ENCODE measurements at places on chromosomes 2 and 18.

- DNase-seq: peak; percentile 64
These were observed 285.6 kb downstream of the AGAP1 start for GRCh38 chr2:235779444-235779896.

GRCh38 chr18:24868311-24868710, 407.9 kb downstream of the HRH4 start:
- DNase-seq: no peak

- DNase-seq: no peak
These were observed 118.7 kb upstream of the CNTNAP5 start for GRCh38 chr2:123906361-123906760.

DNA sequence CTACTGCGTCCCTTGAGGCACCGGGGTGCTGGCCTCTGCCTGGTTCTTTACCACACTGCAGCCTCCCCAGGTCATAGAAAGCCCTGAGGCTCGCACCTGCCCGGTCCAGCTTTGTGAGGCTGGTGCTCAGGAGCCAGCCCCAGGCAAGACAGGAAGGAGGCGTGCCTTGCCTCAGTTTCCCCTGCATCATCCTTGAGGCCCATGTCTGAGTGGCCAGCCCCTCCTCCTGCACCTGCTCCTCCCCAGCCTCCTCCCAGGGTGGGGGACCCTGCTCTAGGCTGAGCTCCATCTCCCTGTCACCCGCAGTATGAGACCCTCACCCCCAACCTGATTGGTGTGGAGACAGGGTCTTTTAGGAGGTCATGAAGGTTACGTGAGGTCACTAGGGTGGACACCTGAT, 147.7 kb downstream of the ZNF516 start:
- no peak for DNase-seq

DNA sequence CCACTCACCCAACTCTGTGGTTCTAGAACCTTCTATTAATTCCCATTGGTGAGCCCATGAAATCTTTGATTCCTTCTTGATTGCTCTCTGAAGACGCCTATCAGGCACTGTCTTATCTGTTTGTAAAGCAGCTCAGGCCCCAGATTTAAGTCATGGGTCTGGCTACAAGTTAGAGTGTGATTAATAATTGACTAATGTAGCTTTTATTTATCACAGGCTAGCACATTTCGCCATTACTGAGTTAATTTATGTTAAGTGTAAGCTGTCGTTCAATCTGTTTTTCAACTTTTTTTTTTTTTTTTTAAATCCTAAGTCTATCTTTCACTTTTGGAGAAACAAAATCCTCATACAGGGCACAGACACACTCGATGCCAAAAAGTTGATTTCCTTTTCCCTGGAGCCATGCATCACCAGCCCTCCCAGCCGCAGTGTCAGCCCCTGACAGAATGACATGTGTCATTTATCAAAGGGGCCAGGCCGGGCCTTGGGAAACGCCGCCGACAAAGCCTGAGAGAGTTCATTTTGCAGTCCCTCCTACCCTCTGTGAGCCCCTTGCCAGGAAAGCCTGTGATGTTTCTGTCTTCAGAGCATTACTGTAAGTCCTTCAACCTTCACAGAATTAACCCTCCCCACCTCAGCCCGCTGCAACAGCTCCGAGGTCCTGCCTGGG, 15.8 kb downstream of the TSHZ1 start:
- DNase-seq: no peak

- DNase-seq: no peak
These were observed 21.3 kb downstream of the XRCC5 start for GRCh38 chr2:216130346-216130971.

- no peak for DNase-seq
These were observed 1.3 kb downstream of the EML6 start for GRCh38 chr2:54724560-54725342.

GRCh38 chr2:110771547-110772382, 39.4 kb downstream of the ACOXL start:
- no peak for DNase-seq

DNA sequence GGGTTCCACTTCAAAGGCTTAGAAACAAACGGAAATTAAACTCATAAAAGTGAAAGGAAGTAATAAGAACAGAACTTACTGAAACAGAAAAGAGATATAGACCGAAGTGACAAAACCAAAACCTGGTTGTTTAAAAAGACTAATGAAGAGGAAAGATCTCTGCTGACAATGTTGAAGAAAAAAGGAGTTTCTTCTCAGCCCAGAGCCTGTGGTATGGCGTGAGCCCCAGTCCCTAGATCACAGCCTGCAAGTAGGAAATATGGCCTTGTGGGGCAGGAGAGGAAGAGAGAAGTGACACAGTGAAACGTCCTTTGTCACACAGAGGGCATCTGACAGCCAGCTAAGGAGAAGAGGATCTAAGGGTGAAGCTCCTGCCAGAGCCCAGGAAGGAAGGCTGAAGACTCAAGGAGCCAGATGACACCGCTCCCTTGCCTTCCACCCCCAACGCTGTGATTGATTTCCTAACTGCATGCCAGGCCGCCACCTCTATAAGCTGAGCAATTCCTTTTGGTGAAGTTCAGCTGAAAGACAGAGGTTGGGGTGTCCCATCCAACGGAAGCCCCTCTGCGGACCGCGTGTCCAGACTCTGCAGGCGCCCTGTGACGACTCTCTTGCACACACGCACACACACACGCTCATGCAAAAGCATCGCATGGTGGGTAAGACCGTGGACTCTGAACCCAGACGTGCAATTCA, 141.1 kb downstream of the HDAC4 start:
- no peak for DNase-seq

DNA sequence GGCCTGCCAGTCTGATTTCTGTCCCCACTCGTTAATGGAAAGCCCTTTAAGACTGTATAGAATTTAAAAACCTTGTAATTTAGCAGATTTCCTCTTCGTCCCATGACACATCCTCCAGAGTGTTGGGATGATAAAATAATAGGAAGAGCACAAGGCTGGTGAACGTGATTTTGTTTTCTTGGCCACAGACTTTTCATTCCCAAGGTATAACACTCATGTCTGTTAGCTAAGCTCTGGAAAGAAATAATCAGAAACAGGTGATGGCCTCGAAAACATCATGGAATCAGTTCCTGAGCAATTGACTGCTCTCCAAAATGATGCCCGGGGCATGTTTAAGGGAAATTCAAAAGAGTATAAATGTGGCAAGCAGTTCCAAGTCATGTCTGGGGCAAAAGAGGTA, 337.8 kb upstream of the TCF4 start:
- no peak for DNase-seq

DNA sequence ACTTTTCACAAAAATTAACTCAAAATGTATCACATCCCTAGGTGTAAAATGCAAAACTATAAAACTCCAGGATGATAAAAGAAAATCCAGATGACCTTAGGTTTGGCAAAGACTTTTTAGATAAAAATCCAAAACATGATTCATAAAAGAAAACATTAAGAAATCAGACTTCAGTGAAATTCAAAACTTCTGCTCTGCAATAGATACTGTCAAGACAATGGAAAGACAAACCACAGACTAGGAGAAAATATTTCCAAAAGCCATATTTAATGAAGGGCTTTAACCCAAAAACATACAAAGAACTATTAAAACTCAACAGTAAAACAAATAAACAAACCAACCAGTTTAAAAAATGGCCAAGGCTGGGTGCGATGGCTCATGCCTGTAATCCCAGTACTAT, 173.6 kb upstream of the SPOPL start:
- DNase-seq: no peak

GRCh38 chr2:42513252-42513918, 19.6 kb upstream of the KCNG3 start:
- DNase-seq: no peak

GRCh38 chr2:172449911-172450550, 22.6 kb downstream of the ITGA6 start:
- no peak for DNase-seq

- DNase-seq: no peak
These were observed at the start of gene NEUROD1 for GRCh38 chr2:181680055-181680936. Gene NEUROD1 (minus strand): TSS chr2:181680517. CDS start chr2:181678860, 1,657 bp downstream.

GRCh38 chr2:177334940-177335543, 57.5 kb upstream of the AGPS start:
- no peak for DNase-seq

DNA sequence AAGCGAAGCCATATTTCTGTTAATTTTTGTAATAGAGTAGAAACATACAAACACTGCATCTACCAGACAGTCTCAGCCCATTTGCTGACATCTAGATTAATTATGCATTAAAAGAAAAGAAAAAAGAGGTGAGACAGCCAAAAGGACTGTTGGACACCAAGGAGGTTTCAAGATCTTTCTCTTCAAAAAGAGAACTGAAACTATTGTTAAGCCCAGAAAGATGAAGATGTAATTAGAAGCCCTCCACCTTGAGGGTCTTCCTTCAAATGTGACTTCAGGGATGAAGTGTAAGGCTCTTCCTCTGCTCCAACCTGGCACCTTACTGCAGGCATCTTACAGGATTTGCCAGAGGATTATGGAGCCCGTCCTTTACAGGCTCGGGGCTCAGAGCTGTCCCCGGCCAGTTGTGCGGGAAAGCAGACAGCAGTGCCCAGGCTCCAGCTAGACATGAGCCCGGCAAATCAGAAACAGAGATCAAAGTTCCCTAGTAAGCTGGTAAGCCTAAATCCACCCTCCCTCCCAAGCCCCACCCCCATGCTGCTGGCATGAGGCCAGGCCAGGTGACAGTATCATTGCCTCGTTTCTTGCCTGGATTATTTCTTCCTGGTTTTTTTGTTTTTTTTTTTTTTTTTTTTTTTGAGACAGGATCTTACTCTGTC, 38.9 kb downstream of the ADI1 start:
- DNase-seq: no peak

DNA sequence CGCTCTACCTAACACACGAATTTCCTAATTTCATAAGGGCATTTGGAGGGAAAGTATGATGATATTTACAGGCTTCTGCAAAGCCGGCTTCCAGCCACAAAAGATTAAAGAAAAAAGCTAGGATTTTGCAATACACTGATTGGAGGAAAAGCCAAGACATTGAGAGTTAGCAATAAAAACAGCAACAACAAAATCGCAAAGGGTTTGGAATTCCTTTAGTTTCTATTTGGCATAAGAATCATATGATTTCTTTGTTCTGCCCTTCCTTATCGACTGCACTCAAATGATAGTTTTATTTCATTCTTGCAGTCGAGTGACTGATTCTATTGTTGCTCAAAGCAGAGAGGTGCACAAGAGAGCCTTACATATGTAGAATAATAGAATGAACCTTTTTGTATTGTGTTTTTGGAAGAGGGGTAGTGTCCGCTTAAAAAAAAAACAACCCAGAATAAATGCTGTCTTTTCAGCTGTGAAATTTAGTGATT, 3.9 kb upstream of the ZNF532 start:
- DNase-seq: no peak

- DNase-seq: no peak
These were observed 90.8 kb downstream of the EPB41L3 start for GRCh38 chr18:5452943-5453443.

- DNase-seq: peak; percentile 47
These were observed 19.8 kb downstream of the HDAC4 start for GRCh38 chr2:239380831-239381708.

- DNase-seq: no peak
These were observed 20.6 kb downstream of the ERMN start for GRCh38 chr2:157304811-157305722.

DNA sequence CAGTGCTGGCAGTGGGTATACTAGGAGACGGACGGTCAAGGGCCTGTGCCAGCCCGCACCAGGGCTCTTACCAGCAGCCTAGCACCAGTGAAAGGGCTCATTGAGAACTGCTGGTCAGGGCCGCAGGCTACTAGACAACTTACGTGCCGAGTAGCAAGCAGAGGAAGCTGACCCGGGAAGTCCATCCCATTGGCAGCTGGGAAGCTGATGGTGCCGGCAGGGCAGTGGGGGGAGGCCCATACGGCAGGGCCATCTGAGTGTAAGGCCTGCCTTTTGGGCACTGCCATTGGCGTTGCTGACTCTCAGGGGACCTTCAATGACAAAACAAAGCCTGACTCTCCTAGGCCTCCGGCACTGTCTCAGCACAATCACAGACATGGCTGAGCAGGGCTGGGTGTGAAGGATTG, 20.6 kb downstream of the EFR3B start:
- DNase-seq: no peak

- DNase-seq: no peak
These were observed 3.8 kb downstream of the ONECUT2 start for GRCh38 chr18:57438743-57439608.

GRCh38 chr2:191983186-191983585, 136.3 kb upstream of the CAVIN2 start:
- no peak for DNase-seq

- no peak for DNase-seq
These were observed 1.6 kb downstream of the EHD3 start for GRCh38 chr2:31235504-31235902.

GRCh38 chr2:119809339-119810048, 49.8 kb downstream of the PTPN4 start:
- no peak for DNase-seq

GRCh38 chr18:78975292-78975691, 4.3 kb upstream of the SALL3 start:
- DNase-seq: no peak

GRCh38 chr2:106864051-106864450, 21.9 kb downstream of the ST6GAL2 start:
- no peak for DNase-seq

DNA sequence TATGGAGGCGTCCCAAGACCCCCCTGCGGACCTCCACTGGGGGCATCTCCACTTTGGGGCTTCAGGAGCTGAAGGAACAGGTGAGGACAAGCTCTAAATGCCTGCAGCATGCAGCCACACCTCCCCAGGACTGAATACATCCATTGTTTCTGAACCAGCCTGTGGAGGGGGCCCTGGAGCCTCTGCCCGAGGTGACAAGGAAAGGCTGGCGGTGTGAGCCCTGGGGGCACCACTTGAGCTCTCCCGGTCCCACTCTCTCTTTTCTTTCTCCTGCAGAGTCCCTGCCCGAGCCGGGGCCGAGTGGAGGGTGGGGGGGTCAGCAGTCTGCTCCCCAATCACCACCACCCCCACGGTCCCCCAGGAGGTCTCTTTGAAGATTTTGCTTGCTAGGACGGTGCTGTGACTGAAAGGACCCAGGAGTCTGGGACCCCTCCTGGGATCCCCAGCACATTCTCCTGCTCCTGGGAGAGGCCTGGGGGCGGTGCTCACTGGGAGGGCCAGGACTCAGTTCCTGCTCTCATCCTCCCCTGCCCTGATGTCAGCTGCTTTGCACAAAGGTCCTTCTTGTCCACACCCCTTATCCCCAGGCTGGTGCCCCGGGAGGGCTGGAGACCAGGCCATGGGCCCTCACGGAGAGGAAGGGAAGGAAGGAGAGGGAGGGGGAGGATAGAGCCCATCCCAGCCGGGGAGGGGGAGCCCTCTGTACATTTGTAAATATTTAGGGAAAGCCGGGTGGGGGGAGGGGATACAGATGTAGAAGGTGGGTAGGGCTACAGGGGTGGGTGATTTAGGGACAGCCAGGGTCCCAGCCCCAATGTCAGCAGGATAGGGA, 5.7 kb downstream of the CHPF start:
- no peak for DNase-seq

- no peak for DNase-seq
These were observed 12.9 kb downstream of the CGREF1 start for GRCh38 chr2:27105981-27106380.

GRCh38 chr2:163717515-163717914, 18.3 kb downstream of the FIGN start:
- DNase-seq: no peak

GRCh38 chr2:192157776-192158175, 37.0 kb downstream of the TMEFF2 start:
- no peak for DNase-seq

GRCh38 chr2:135086222-135086621, 34.1 kb downstream of the RAB3GAP1 start:
- no peak for DNase-seq

GRCh38 chr2:21395366-21395765, 271.6 kb downstream of the TDRD15 start:
- no peak for DNase-seq

GRCh38 chr2:188416367-188416766, 124.7 kb downstream of the GULP1 start:
- DNase-seq: no peak

- DNase-seq: no peak
These were observed 13.8 kb upstream of the SLC25A52 start for GRCh38 chr18:31774477-31774785.

Data from stimulated activated CD4-positive, alpha-beta T cell treated with anti-CD3 and anti-CD28 coated beads, Interleukin-12 subunit alpha, Interleukin-12 subunit beta, amount 100 ng/mL, for 24 hours (primary cell).